ENCODE measurements at places on chromosomes 3 and 15.

- no peak for DNase-seq
These were observed 58.8 kb upstream of the GOLGA8A start for GRCh38 chr15:34496207-34496995.

DNA sequence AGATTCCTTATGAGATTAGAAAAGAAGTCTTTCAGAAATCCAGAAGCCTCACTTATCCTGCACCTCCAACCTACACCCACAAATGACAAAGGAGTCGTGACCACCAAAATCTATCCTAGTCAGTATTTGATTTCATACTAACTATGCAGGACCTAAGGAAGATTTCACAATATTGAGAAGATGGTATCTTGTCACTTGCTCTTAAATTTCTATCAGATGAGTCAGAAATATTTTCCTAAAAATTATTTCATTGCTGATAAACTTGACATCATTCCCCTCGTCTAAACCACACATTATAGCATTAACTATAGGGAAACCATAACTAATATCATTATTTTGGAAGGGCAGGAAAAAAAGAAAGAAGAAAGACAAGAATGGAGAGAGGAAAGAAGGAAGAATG, 138.0 kb upstream of the THBS1 start:
- no peak for DNase-seq

DNA sequence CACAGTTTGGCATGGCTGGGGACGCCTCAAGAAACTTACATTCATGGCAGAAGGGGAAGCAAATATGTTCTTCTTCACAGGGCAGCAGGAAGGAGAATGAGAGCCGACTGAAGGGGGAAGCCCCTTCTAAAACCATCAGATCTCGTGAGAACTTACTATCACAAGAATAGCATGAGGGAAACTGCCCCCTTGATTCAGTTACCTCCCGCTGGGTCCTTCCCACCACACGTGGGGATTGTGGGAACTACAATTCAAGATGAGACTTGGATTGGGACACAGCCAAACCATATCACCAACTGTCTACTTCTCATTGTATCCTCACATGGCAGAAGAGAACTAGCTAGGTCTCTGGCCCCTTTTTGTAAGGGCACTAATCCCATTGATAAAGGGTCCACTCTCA, 30.5 kb downstream of the CCDC32 start:
- no peak for DNase-seq

DNA sequence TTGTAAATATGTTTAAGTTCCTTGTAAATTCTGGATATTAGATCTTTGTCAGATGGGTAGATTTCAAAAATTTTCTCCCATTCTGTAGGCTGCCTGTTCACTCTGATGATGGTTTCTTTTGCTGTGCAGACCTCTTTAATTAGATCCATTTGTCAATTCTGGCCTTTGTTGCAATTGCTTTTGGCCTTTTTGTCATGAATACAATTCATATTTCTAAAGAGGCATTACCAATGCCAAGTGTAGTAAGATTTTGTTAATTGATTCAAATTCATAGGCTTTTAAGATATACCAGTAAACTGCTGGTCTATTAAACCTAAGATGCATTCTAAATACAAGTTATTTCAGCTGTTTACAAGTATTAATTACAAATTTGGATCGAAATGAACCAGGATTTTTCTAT, 31.0 kb downstream of the PIK3R4 start:
- DNase-seq = no peak
